ENCODE measurements at places on chromosomes 3 and 15.
A peak's percentile ranks its signal among the peaks of the same experiment; 100 is the strongest.

GRCh38 chr3:49151610-49152009 is 14.5 kb downstream of the CCDC71 start:
- no peak for DNase-seq

DNA sequence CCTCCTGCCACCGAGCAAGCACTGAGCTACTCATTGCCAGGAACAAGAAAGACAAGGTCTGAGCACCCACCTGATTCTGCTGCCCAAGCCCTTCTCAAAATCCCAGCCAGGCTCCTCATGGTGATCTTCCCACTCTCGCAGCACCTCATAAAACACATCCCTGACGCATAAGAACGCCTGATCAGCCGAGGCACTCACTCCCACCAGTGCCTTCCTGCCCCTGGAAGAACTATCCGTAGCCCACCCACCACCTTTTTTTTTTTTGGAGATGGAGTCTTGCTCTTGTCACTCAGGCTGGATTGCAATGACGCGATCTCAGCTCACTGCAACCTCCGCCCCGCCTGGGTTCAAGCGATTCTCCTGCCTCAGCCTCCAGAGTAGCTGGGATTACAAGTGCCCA is 3.9 kb downstream of the CDAN1 start:
- no peak for DNase-seq

DNA sequence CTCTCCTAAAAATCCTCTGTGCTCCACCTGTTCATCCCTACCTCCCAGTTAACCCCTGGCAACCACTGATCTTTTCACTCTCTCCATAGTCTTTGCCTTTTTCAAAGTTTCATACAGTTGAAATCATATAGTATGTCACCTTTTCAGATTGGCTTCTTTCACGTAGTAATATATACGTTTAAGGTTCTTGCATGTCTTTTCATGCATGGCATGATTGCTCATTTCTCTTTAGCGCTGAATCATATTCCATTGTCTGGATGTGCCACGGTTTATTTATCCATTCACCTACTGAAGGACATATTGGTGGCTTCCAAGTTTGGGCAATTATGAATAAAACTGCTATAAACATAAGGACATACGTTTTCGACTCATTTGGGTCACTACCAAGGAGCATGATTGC is 28.7 kb downstream of the GLCE start:
- no peak for DNase-seq

GRCh38 chr15:91980502-91981267 is 127.2 kb downstream of the SLCO3A1 start:
- no peak for DNase-seq

- DNase-seq: no peak
Measured at GRCh38 chr3:114293838-114294535, at the start of gene TIGIT. TSS of gene TIGIT (plus strand) at chr3:114294028. CDS start at chr3:114294062, 34 bp downstream.

DNA sequence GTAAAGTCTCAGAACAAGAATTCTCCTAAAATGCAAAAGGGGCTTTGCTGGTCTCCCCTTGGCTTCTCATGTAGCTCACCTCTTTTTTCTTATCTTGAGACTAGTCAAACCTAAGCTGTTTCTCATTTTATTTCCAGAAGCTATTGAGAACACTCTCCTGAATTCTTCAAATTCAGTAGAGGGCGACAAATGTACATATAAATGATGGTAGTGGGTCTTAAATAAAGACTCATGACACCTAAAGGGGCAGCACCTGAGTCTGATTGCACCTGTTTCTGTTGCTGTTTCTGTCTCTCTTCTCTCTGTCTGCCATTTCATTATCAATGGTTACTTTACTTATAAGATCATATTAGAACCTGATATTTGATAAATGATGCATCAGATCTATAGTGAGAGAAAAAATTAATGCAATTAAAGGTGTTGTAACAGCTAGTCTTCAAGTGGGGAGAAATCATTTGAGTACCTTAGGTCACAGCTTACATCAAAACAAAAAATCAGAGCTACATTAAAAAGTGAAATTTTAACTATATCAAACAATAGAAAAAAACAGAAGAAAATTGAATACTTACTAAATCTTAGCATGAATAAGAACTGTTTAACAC is 7.0 kb downstream of the ADIPOQ start:
- DNase-seq: peak; percentile 14

DNA sequence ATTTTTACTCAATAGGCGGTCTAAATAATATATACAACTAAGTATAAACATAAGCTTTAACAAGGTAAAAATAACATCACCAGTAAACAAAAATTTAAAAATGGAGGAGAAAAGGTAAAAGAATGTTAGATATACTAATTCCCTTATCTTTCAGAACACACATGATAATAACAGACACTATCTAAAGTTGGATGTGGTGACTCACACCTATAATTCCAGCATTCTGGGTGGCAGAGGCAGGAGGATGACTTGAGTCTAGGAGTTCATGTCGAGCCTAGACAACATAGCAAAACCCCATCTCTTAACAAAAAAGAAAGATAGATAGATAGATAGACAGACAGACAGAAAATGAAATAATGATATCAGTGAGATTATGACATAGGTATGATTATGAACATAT is 85.1 kb downstream of the STAG1 start:
- no peak for DNase-seq

- no peak for DNase-seq
Measured at GRCh38 chr3:187162265-187162953, 23.1 kb upstream of the RPL39L start.

GRCh38 chr15:59485036-59485435 is 47.0 kb downstream of the FAM81A start:
- no peak for DNase-seq
